Kidney (tissue), 22 donors: ENCODE measurements at places on chromosomes 4 and X. TPM values are rescaled to one million over a fixed set of nuclear protein-coding genes. Genes with fewer than 3 reads are reported as not detected.

DNA sequence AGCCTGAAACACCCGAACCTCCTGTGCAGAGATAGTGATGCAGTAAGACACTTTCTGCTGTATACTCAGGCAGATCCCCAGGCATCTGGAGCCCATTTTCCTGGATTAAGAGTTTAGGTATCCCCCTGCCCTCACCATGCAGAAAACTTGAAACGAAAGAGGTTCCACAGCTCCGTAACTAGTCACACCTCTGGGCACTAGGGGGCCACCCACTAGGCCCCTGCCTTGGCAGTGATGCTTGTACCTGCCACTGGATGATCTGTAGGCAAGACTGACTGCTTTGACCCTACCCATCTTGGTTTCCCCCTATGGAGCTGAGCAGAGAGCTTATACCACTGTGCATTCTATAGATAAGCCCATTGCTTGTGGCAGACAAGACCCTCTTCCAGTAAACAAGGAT lies 940.6 kb downstream of the PCDH19 start:
- H3K4me3 ChIP-seq = no peak overlapping the region
- DNase-seq = no peak
- H3K4me1 ChIP-seq = no peaks in the 10 kb centered on the region
- H3K36me3 ChIP-seq = no peaks in the 10 kb centered on the region

DSPP gene
- polyA plus RNA-seq = not detected

DNA sequence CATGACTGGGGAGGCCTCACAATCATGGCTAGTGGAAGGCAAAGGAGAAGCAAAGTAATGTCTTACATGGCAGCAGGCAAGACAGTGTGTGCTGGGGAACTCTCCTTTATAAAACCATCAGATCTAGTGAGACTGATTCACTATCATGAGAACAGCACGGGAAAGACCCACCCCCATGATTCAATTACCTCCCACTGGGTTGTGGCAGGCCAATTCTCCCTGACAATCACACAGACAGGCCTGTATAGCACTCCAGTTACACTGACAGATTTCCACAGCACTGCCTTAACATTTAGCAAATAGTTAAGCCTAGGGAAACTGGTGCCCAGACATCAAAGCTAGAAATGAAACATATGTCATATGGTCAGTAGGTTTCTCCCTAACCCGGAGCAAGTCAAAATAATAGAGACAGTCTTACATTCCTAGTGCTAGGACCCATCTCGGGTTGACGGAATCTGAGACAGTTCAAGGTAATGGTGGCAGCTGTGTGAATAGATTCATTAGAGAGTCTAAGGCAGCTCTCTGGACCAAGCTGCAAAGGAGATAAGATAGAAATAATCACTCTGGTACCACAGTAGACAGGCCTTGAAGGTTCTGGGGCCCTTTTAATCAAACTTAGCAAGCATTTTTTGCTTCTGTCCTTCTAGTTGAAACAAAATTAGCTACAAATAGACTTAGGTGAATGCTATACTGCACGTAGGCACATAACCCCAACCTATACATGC lies 9.4 kb upstream of the HERC5 start:
- H3K27ac ChIP-seq = no peak overlapping the region
- no peaks in the 10 kb centered on the region for H3K4me1 ChIP-seq
- DNase-seq = no peak

TREX2 gene
- 0.67 TPM for polyA plus RNA-seq

ADRA2C gene
- 21.9 TPM for polyA plus RNA-seq

DNA sequence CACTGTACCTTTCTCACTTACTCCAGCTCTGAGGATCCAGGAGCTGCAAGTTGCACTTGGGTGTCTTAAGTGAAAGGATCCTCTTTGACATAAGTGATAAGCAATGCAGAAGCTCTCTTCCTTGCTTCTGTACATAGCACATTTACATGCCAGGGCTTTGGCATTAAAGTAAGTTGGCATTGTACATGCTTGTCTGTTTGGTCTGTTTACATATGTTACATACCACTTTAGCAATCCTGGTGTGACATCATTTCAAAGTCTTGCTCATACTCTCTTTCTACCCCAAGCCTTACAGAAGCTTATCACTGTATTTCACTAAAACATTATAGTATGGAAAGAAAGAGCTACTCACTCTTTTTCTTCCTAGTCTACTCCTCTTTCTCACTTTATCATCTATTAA lies 2548.3 kb downstream of the ARAP2 start:
- H3K27me3 ChIP-seq = no peaks in the 10 kb centered on the region
- no peak overlapping the region for H3K27ac ChIP-seq
- no peak overlapping the region for H3K4me3 ChIP-seq
- no peak for DNase-seq

DNA sequence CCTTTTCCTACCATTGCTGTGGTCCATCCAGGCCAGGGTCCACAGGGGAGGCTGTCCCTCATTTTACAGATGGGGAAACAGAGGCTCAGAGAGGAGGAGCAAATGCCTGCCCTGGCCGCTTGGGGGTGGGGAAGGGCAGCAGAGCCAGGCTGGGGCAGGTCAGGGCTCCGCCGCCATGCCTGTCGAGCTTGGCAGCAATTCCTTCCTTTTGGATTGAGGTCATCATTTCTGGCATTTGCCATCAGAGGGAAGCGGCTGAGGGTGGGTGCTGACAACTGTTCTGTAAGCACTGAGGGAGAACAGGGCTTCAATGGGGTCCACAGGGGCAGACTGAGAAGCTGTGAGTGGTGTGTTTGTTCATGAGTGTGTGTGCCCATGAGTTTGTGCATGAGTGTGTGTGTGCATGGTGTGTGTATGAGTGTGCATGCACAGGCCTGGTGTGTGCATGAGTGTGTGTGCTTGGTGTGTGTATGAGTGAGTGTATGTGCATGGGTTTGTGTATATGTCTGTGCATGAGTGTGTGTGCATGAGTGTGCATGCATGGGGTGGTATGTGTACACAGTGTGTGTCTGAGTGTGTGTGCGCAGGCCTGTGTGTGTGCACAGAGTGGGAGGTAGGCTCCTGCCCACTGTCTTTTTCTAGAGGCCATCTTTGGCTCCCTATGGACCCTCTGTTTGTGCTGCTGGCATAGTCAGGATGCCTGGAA lies 115.2 kb downstream of the SORCS2 start:
- no peaks in the 10 kb centered on the region for H3K4me1 ChIP-seq
- DNase-seq = no peak

DNA sequence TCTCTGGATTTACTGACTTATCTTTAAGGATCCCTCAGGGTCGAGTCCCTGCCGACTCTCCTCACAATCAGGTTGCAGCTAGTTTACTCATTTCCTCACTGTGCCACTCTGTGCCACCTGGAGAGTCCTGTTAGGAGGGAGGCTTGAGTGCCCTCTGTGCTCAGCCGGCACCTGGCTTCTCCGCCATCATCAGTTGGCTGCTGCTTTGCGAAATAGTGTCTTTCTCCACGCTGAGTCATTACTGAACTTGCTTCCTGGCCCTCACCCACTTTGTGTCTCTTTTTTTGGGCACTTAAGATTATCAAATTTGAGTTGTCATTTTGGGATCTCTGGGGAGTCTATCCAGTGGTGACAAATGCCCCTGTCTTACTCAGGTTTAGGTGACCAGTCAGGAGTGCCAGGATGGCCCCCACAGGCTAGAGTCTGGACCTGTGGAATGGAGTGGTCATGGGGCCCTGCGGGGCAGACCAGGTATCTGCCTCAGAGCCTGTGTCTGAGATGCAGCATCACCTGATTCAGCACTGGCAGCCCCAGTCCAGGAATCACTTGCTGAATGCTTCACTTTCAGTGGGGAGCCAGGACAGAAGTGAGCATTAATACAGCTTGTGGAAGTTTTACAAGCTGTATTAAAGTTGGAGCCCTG lies 37.7 kb downstream of the JADE1 start:
- no peak overlapping the region for H3K27ac ChIP-seq
- no peak for DNase-seq
- H3K36me3 ChIP-seq = peaks cover 50% of the 10 kb centered on the region
- H3K4me1 ChIP-seq = peaks cover 7% of the 10 kb centered on the region

DNA sequence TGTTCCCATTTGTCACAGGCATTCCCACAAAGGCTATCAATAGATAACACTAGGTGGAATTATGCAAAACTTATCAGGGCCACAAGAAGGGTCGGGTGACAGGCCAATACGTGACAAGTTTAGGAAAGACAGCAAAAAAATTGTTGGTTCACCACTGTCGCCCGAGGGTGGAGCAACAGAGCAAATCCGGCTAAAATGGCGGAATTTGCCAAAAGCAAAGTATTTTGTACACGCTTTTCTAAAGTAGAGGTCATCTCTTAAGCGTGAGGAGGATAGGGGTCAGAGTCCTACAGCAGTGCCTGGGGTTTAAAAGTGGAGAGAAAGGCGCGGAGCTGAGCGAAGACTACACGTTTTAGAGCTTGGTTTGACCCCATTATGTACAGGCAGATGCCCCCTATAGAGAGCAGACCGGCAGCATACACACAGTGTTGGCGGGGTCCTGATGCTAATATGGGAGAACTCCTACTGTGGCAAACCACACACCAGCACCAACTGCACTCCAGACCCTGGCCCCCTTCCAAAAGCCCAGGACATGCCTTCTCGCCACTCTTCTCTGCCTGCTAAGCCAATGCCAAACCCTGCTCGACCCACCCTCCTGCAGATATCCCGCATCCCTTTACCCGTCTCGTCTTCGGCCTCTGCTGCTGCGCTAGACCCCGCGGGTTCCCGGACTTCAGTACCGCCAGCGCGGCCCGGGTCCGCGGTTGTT lies 733 bp downstream of the CCNA2 start:
- no peaks in the 10 kb centered on the region for H3K27me3 ChIP-seq
- no peak overlapping the region for H3K27ac ChIP-seq
- peaks cover 6% of the 10 kb centered on the region for H3K4me1 ChIP-seq
- H3K36me3 ChIP-seq = no peaks in the 10 kb centered on the region
- peak; percentile 30 for DNase-seq

MECP2 gene
- 14.0 TPM for polyA plus RNA-seq

DNA sequence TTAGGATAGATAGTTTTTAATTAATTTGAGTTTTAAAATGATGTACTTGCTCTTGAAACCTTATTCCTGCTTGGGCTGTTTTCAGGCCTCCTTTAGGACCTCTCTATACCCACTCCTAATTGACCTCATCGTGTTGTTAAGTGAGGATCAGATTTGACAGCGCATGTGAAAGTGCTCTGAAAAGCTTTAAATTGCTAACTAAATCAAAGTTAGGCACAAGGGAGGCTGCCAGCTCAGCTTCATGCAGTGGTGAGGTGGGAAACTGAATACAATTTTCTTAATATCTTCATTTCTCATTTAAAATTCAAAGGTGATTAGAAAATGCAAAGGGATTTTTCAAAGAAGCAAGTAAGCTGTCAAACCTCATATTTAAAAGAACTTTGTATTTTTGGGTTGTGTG lies 20.0 kb downstream of the FHDC1 start:
- no peaks in the 10 kb centered on the region for H3K27me3 ChIP-seq
- H3K4me1 ChIP-seq = no peaks in the 10 kb centered on the region
- DNase-seq = no peak
- no peaks in the 10 kb centered on the region for H3K36me3 ChIP-seq
- no peak overlapping the region for H3K4me3 ChIP-seq
- H3K27ac ChIP-seq = no peak overlapping the region

GRCh38 chrX:63258144-63258543 lies 93.0 kb downstream of the SPIN4 start:
- no peak overlapping the region for H3K4me3 ChIP-seq
- DNase-seq = no peak
- H3K36me3 ChIP-seq = no peaks in the 10 kb centered on the region
- H3K27me3 ChIP-seq = no peaks in the 10 kb centered on the region
- no peak overlapping the region for H3K27ac ChIP-seq
- no peaks in the 10 kb centered on the region for H3K4me1 ChIP-seq

DNA sequence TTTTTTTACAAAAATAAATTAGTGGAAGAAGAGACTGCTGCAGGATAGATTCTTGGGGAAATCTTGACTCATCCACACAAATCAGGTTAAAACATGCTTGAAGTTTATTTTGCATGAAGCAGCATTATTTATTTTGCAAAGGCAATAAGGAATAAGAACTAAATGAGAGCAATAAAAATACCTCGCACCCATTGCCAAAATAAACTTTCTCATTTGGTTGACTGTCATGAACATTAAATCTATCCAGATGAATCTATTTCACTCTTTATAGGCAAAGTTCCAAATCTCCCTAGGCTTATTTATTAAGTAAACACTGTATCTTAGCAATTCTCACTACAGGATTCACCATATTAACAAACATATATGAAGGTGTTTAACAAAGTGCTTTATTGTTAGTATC lies 58.9 kb downstream of the HOPX start:
- H3K4me1 ChIP-seq = no peaks in the 10 kb centered on the region
- H3K27me3 ChIP-seq = no peaks in the 10 kb centered on the region
- no peak overlapping the region for H3K27ac ChIP-seq
- peak; percentile 69 for DNase-seq
- no peaks in the 10 kb centered on the region for H3K36me3 ChIP-seq
- H3K4me3 ChIP-seq = no peak overlapping the region

- no peaks in the 10 kb centered on the region for H3K27me3 ChIP-seq
- H3K27ac ChIP-seq = no peak overlapping the region
- peak; percentile 6 for DNase-seq
Measured at GRCh38 chrX:76147106-76147505, 25.8 kb upstream of the PBDC1 start.

HTN1 gene
- polyA plus RNA-seq = not detected

DNA sequence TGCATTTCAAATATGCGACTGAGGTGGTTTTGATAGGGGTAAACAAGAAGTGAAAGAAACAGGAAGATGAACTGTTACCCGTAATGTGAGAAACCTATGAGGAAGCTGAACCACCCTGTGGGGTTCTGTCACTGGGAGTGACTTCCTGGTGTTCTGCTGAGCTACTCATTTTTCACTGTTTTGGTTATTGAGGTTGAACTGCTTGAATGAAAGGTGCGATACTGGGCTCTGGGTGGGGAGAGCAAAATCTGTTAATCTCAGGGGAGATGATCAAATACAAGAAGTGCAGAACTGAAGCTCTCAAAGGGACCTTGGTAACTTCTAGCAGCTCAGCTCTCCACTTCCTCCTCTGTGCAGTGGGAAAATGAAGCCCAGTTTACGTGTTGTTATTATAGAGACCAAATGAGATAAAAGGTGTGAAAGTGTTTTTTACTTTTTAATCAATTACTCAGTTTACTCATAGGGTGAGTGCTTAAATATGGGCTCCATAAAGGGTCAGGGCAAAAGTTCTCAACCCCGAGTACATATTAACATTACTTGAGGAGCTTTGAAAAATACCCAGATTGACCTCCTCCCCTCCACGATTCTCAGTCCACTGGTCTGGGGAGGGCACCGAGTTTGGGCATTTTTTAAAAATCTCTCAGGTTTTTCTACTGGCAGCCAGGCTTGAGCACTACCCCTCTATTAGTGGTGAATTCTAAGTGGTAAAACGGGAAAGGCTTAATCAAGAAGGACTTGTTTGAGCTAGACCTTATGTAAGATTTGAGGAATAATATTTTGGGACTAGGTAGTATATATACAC lies 66.7 kb downstream of the COQ2 start:
- H3K4me1 ChIP-seq = no peaks in the 10 kb centered on the region
- no peaks in the 10 kb centered on the region for H3K27me3 ChIP-seq
- no peak overlapping the region for H3K27ac ChIP-seq
- DNase-seq = no peak

- DNase-seq = no peak
- H3K4me1 ChIP-seq = no peaks in the 10 kb centered on the region
- H3K27me3 ChIP-seq = no peaks in the 10 kb centered on the region
- no peak overlapping the region for H3K4me3 ChIP-seq
- no peaks in the 10 kb centered on the region for H3K36me3 ChIP-seq
Measured at GRCh38 chr4:103591841-103592240, 127.9 kb downstream of the TACR3 start.

- no peaks in the 10 kb centered on the region for H3K36me3 ChIP-seq
- no peaks in the 10 kb centered on the region for H3K4me1 ChIP-seq
- peak overlapping the region; percentile 91 for H3K27ac ChIP-seq
- DNase-seq = no peak
Measured at GRCh38 chr4:173167758-173168395, 734 bp upstream of the GALNT7 start.

- no peak overlapping the region for H3K27ac ChIP-seq
- no peak for DNase-seq
- H3K36me3 ChIP-seq = no peaks in the 10 kb centered on the region
- no peaks in the 10 kb centered on the region for H3K27me3 ChIP-seq
- H3K4me1 ChIP-seq = no peaks in the 10 kb centered on the region
- no peak overlapping the region for H3K4me3 ChIP-seq
Measured at GRCh38 chr4:189974056-189974455, 33.4 kb downstream of the FRG1 start.
